NCI-H460 (cell line): ENCODE measurements at places on chromosomes 2 and 18. TPM values are rescaled to one million over a fixed set of nuclear protein-coding genes. Genes with fewer than 3 reads are reported as not detected.

DSG3 gene
- total RNA-seq = not detected in 2 replicates

DNA sequence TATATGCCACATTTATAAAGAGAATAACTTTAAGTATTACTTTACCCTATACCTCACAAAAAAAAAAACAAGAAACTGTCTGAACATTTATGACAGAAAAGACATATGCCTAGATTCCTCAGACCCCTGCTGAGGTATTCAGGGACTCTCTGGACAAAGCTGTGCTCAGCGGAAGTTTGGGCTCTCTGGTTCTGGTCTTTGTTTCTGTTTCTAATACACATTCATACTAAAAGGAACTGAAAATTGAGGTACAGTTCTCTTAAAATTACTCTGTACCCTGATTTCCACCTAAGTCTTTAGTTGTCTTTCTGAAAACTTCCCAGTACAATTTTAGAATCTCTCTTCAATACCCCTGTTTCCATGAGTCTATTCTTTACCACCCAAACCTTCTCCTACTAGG, 160.3 kb downstream of the IKZF2 start:
- DNase-seq = no peak

- no peak for DNase-seq
Measured at GRCh38 chr2:127462461-127462860, 44.2 kb downstream of the PROC start.

DNA sequence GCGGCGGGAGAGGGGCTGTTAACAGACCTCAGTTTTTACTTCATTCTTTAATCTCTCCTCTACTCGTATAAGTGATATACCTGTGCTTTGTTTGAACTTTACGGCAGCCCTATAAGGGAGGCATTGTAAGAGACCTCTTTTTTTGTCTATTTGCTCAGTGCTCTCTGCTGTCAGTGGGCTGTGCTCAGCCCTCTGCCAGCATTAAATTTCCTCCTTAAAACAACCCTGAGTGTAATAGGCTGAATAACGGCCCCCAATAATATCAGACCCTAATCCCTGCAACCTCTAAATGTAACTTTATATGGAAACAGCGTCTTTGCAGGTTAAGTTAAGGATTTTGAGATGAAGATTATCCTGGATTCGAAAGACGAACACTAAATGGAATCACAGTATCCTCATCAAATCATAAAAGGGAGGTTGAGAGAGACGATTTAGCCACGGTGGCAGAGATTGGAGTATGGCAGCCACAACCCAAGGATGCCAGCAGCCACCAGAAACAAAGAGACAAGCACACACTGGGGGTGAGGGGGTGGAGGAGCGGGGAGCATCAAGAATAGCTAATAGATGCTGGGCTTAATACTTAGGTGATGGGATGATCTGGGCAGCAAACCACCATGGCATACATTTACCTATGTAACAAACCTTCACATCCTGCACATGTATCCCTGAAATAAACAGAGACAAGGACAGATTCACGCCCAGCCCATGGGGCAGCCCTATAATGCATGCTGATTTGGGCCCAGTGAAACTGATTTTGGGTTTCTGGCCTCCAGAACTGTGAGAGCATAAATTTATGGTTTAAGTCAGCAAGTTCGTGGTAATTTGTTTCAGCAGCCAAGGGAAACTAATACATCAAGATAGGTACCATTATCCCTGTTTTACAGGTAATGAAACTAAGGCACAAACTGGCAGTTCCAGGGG, 894 bp upstream of the FARSB start:
- no peak for DNase-seq

DNA sequence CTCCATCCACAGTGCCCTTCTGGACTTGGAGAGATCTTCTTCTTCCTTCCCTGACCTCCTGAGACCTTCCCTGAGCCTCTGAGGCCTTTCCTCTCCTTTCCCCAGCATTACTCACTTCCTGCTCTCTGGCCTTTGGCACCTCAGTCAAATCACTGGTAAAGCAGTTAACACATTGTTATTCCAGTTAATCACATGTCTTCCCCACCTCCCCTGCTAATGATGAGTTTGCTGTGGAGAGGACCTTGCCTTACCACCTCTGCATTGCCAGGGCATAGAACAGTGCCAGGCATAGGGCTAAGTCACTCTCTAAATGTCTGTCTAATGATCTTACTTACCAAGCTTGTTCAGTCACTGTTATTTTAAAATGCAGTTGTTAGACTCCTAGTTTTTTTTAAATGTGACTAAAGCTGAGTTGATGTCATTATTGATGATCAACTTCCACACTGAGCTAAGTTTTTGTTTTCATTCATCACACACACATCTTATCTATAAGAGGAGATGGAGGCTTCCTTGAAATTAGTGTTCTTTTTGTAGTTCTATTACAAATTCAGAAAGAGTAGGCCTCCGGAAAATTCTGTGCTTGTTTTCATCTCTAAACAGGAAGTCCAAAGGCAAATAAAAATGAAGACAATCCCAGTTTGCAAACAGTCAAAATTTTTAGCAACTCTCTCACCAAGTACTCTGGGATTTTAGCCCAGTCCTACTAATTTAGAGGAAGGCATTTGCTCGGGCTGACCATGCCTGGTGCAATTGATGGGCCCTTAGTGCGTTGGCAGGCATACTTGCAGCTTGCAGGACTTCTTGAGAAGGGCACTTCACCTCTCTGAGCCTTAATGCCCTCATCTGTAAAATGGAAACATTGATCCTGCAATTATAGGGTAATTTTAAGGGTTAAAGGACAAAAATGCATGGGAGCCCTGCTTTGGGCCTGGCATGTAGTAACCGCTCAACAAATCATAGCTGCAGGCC, 113.7 kb upstream of the SPRED2 start:
- DNase-seq = no peak
